ENCODE measurements at places on chromosomes 6 and 20.

DNA sequence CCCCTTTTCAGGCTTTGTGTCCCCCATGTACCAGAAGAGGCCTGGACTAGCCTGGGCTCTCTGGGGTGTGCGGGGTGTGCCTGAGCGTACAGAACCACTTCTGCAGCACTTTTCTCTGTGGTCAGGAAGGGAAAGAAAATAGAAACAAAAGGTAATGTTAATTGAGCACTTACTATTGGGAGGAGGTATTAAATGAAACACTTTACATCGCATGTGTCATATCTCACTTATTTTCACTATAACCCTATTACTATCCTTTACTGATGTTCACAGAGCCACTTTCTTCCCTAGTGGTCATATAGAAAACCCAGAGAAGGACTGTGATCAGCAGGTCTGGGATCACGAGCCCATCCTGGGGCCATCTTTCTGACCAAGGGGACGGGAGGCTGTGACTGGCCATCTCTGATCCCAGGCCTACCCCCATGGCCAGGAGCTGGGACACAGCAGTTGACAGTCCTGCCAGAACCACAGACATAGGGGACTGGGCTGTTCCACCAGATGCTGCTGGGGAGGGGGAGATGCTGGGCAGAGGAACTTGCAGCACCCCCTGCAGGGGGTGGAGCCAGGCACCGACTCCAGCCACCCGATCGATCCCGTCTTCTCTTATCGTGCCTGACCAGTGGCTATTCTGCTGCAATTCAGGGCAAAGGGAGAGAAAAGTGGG, 107.6 kb downstream of the VEGFA start:
- no peak for DNase-seq

DNA sequence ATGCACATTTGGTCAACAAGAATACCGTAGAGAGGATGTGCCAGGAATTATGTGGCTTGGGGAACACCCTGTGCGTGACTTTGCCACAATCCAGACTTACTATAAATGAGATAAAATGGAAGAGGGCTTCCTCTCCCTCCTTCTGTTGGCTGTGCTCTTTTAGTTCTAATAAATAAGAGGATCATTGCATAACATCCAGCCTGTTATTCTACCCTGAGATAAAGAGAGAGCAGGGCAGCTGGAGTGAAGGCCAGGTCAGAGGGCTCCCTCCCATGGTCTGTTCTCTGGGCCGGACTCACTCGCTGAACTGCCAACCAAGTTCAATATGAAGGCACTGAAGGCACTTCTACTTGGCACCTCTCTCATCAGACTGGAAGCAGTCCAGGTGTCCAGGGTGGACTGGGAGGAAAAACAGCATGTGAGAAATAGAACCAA, 91.7 kb downstream of the MTFR2 start:
- no peak for DNase-seq

GRCh38 chr6:31795616-31796298, at the start of gene VARS1:
Gene VARS1, minus strand, starts transcription at chr6:31795752. Its CDS starts 535 bp downstream, at chr6:31795217.
- peak; percentile 98 for DNase-seq

- DNase-seq, result no peak
Observed at GRCh38 chr20:36646678-36647077, 682 bp upstream of the SLA2 start.

DNA sequence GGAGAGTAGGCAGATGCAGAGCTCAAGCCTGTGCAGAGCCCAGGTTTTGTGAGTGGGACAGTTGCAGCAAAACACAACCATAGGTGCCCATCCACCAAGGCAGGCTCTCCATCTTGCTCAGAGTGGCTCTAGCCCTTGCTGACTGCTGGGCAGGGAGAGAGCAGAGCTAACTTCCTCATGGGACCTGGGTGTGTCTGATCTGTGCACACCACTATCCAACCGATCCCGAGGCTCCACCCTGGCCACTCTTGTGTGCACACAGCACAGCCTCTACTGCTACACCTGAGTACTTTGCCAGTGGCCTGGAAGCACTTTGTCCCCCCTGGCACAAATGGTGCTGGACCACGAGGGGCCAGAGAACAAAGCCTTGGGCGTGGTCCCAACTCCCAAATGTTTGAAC, 7.9 kb upstream of the DEFB125 start:
- no peak for DNase-seq

DNA sequence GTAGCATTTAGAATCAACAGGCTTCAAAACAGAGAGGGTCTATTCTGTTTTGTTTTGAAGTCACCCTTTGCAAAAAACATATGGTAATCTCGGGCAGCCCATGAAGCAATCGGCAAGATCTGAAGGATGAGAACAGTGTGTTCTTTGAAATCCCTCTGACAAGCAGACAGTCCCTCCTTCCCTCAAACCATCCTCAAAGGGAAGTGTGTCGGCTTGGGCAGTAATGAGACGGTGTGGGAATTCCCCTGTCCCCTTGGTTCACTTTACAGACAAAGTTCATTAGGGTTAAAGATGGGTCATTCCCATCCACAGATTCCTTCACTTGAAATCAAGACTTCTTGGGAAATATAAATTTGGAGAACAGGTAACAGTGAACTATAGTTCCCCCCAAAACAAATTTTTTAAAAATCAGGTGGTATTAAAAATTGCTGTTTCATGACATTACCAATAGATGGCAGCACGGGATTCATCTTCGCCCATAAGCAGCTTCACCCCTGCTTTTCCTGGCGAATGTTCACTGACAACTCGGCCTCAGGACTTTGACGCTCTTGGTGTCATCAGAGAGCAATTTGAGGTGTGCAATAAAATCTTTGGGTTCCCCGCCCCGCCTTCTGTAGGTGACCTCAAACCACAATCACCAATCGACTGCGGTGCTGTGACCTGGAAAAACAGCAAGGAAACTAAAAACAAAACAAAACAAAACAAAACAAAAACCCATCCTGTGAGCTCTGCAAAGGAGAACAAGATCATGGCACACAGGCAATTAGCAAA, 159.3 kb upstream of the TNFAIP3 start:
- no peak for DNase-seq

DNA sequence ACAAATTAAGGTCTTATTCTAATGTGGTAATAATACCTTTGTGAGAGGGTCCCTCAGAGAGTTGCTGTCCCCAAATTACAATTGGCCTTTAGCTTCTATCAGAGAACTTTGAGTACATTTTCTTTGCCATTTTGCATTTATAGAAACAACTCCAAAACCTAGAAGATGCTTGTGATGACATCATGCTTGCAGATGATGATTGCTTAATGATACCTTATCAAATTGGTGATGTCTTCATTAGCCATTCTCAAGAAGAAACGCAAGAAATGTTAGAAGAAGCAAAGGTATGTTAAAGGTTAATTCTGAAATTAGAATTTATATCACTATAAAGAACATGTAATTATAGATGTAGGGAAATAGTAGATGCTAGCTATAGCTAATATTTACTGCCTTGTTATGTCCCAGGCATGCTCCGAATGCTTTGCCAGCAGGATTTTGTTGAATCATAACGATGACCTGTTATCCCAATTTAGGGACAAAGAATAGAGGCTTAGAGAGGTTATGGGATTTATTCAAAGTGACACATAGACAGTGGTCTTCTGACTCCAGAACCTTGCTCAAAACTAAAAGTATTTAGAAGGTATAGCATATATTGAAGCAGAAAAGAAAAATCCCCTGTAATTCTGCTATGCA, 7.4 kb downstream of the PFDN4 start:
- DNase-seq, result no peak

DNA sequence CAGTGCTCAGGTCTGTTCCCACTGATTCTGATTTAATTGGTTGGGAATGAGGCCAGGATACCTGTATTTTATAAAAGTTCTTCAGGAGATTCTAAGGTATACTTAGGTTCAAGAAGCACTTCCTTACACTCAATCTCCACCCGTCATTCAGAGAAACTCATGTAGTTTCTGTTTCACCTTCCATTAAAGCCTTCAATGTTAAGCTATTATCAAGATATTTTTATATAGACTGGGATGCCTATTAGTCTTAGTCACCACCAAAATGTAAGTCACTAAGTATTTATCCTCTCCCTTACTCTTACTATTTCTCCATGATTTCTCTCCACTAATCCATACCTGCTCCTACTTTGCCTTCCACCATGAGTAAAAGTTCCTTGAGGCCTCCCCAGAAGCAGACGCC, 38.1 kb upstream of the GCLC start:
- DNase-seq, result no peak

GRCh38 chr6:151149793-151150192, 90.0 kb upstream of the AKAP12 start:
- DNase-seq, result no peak

DNA sequence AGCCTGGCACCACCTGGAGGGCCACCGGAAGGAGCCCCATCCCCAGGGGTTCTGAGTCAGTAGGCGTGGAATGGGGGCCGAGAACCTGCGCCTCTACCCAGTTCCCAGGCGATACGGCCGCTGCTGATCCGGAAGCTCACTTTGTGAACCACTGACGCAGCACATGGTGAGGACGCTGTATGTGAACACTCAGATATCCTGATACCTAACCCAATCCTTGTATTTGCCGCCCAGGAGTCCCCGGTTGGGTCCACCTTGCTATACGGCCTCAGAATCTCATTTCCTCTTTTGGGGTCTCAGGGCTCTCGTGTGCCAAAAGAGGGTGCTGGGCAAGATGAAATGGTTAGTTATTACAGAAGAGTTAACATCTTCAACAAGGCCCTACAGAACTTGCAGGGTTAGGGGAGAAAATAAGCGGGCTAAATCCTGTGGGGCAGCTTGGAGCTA, 604 bp upstream of the RAB5IF start:
- DNase-seq, result no peak

- no peak for DNase-seq
Observed at GRCh38 chr6:29419516-29419915, 4.8 kb downstream of the OR12D1 start.

- DNase-seq, result no peak
Observed at GRCh38 chr20:58056021-58056591, 172.3 kb downstream of the ANKRD60 start.

DNA sequence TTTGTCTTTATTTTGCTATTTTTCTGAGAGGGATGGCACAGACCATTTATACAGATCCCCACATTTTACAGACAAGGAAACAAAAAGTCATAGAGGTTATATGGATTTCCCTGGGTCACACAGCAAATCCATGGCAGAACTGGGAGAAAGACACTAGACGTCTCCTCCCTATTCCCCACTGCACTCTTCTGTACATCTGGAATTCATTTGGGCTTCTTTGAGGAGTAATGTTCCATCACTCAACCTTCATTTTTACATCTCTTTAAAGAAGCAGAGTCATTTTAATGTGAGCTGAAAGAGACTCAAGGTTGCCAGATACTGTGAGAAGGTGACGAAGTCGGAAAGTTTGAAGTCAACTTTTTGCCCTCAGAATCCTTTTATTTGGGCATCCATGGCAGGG, 207.3 kb downstream of the OTOR start:
- DNase-seq, result no peak

- DNase-seq, result no peak
Observed at GRCh38 chr20:45630371-45630770, 713 bp downstream of the WFDC9 start.

GRCh38 chr6:35273822-35274559, 14.5 kb downstream of the ZNF76 start:
- no peak for DNase-seq

DNA sequence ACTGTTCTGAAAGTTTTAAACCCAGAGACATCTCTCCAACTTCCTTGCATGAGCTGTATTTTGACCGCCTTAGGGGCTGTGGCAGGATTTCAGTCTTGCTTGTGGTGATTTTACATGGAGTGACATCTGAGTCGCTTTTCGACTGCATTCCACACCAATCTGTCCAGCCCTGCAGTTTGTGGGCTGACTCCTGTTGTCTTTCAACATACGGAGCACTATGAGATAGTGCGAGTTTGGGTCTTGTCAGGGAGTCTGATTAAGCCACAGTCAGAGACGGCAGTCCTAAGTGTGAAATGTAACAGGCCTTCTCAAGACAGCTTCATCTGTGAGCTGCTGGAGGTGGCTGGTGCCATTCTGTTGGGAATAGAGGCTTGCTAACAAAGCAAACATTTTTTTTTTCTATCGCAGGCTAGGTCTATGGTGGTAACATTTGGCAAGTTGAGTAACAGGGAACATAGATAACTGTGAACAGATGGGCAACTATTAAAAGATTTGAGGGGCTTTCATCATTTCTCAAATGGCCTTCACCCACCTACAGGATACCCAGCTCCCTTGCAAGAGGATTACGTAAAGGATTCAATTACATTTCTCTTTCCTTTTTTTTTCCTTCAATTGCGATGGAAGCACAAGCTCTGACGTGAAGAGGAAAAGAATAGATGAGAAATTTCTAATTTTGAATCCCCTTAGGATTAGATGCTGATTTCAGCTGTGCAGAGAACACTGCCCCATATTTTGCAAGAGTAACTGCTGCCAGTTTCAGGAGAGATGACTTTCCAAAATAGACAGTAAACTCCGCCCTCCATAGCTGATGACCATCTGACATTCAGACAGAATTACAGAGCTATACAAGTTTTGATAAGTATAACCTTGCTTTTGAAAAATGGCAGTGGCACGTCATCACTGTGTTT, 25.1 kb downstream of the CAP2 start:
- DNase-seq, result no peak

GRCh38 chr6:44059359-44060346, 67.6 kb downstream of the MRPL14 start:
- no peak for DNase-seq

- DNase-seq, result no peak
Observed at GRCh38 chr6:134166511-134167261, 114.3 kb upstream of the SLC2A12 start.

DNA sequence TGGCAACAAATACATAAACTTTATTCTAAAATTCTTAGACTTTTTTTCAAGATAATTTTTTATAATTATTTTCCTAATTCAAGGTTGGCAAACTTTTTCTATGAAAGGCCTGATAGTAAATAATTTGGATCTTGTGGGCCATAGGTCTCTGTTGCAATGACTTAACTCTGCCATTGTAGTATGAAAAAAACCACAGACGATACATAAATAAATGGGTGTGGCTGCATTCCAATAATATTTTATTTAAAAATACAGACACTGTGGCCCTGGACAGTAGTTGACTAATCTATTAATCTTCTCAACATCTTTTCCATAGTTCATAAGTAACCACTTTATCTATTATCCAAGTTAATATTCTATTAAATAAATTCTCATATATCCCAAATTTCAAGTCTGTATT, 281.1 kb downstream of the SYNE1 start:
- DNase-seq, result no peak

DNA sequence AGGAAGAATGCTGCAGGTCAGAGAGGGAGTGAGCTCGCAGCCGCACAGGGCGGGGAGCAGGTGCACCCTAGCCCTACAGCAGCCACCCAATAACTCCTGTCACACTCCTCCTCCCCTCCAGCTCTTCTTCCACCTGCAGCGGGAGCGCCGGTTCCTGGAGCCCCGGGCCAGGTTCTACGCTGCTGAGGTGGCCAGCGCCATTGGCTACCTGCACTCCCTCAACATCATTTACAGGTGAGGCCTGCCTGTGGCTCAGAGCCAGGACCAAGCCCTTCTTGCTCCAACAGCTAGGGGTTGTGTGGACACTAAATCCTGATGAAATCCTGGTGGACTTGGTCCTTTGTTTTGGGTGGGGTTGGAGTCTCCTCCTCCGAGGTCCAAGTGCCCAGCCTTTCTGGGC, 11.7 kb downstream of the SGK2 start:
- peak; percentile 51 for DNase-seq

DNA sequence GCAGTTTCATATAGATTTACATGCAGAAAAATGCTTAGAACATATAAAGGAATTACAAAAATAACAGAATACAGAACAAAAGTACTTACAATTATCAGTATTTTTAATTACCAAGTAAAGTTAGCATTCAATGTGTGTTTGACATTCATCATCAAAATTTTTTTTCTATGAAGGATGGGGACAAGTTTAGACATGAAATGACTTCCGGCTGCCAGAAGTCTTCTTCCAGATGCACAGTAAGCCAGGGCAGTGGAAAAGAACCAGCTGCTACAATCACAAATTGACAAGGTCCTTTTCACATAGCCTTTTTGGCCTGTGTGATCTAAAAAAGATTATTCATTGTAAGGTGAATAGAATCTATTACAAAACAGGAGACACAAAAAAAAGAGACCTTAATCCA, 73.8 kb downstream of the HUS1B start:
- no peak for DNase-seq
